Effector memory CD8-positive, alpha-beta T cell (primary cell): ENCODE measurements at places on chromosomes 3 and 15.

DNA sequence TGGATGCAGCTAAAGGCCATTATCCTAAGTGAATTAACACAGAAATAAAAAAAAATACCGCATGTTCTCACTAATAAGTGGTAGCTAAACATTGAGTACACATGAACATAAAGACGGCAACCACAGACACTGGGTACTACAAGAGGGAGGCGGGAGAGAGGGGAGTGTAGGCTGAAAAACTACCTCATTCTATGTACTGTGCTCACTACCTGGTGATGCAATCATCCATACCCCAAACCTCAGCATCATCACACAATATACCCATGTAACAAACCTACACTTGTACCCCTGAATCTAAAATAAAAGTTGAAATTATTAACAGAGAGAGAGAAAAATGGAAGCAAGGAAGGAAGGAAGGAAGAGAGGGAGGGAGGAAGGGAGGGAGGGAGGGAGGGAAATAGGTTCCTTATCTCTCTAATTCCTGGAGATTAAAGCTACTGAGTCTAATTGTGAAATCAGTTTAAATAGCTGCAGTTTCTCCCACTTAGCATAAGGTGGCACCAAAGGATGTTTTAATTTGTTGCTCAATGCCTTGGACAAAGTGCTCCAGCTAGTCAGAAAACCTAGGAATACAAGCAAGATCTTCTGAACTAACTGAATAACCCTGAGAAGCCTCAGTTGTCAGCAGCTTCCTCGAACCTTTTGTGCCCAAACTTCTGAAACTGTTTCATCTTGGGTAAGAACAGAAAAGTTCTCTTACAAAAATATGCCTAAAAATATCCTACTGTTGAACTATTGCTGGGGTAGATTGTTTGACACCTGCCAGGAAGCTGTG is 79.4 kb upstream of the ATP11B start:
- no peak for DNase-seq

GRCh38 chr3:73513260-73513659 is 111.5 kb downstream of the PDZRN3 start:
- DNase-seq: no peak

GRCh38 chr15:33581032-33581431 is 270.3 kb downstream of the RYR3 start:
- DNase-seq: no peak

DNA sequence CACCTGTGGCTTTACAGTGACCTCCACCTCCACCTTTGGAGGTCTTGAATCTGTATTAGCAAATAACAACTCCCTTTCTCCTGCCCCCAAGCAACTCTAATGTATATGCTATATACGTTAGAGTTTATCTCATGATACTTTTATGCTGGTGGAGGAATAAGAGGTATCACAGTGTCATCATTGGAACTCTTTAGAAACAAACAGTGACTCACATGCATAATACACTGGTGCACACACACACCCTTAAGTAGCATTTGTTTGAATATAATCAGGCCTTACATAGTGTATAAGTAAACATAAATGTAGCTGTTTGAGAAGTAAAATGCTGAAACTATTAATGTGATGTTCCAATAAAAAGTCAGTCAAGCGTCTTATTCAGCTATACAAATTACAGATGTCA is 280.2 kb upstream of the C2CD4B start:
- no peak for DNase-seq

DNA sequence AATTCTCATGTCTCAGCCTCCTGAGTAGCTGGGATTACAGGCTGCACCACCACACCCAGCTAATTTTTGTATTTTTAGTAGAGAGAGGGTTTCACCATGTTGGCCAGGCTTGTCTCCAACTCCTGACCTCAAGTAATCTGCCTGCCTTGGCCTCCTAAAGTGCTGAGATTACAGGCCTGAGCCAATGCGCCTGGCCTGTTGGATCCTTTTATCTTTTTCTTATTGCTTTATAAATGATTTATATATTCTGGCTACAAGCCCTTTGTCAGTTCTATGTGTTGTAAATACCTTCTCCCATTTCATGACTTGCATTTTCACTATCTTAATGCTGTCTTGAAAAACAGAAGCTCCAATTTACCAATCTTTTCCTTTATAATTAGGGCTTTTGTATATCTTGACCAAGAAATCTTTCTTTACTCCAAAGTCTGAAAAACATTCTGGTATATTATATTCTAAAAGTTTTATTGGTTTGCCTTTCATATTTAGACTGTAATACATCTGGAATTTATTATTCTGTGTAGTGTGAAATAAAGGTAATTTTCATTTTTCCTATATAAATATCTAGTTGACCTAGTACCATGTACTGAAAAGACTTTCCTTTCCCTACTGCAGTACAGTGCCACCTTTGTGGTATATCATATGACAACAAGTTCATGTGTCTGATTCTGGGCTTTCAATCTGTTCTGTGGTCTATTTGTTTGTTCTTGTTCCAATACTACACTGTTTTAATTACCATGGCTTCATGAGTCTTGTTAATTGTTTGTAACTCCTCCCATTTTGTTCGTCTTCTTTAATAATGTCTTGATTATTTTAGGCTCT is 52.9 kb upstream of the RNU6-1 start:
- DNase-seq: no peak

DNA sequence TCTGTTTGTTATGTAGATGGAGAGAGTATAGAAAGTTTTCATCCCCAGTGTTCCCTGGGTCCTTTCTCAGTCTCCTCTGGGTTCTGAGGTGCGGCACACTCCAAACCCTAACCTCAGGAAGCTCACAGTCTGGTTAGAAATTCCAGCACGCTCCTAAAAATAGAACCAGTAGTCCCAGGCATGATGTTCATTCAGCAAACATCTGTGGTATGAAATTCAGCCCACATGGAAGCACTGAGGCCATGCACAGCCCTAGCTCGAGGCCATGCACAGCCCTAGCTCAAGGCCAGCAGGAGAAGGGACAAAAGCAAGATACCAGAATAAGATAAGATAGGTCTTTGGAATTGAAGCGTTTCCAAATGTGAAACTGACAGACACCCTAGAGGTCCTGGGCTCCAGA is 82.3 kb upstream of the OXTR start:
- no peak for DNase-seq
